ENCODE measurements at places on chromosomes 6 and 20. TPM values are rescaled to one million over a fixed set of nuclear protein-coding genes. Genes with fewer than 3 reads are reported as not detected.

ERVFRD-1 gene
- not detected for total RNA-seq

BLTP3A gene
- total RNA-seq: 8.8 TPM

ZNF334 gene
- total RNA-seq: 0.35 TPM

OTOR gene
- total RNA-seq: not detected

COX4I2 gene
- total RNA-seq: not detected

MRPS26 gene
- 46.5 TPM for total RNA-seq

PHACTR3 gene
- not detected for total RNA-seq

GRCh38 chr6:53861518-53861917, 66.7 kb downstream of the LRRC1 start:
- DNase-seq: no peak

DNA sequence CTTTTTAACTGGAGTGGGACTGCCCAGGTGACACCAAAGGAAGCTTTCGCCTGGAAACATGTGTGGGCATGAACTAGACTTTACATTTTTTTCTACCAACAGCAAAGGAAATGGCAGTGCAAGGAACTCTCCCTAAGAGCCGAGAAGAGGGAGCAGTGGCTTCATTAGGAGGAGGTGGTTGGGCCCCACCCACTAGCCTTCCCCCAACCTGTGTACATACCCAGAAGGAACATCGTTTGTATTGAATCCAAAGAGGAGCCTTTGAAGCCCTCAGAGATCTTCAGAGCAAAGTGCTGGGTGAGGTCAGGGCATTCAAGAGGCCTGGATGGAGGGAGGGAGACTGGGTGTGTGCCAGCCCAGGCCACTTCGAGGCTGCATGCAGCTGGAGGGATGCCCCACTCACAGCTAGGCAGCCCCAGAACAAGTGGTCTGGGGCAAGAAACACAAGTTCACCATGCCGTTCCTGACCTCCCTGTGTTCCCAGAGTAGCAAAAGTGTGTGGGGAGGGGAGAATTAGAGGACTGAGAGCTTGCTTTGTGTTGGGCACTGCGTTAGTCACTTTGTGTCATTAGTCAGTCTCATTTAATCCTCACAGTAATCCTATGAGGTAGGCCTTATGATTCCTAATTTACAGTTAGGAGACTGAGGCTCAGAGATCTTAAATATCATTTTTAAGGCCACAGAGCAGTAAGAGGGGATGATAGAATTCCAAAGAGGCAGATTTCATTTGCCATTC, 191.6 kb upstream of the SUPT3H start:
- no peak for DNase-seq

DNA sequence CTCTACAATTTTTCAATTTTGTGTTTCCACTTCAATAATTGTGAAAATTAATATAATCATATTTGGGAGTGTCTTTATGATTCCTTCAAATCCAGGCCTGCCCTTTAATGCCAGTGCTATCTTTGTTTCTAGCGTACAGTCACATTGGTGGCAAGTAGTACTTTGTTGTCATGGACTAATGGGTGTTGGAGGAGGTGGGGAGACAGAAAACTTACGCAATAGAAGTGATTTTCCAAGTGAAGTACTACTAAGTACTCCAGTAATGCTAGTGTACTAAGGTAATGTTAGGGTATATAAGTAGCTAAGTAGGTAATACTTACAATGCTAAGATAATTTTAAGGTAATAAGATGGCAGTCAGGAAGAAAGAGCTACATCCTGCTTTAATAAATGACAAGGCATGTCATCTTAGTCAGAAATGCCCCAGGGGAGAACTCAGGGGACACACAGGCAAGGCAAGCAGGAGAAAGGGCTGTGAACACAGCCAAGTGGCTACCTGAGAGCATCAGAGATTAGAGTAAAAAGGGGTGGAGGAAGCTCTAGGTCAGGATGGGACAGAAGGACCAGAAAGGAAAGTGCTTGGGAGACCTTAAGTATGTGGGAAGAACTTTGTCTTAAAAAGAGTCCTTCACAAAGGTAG, 217.2 kb upstream of the PRDM1 start:
- DNase-seq: no peak

DNA sequence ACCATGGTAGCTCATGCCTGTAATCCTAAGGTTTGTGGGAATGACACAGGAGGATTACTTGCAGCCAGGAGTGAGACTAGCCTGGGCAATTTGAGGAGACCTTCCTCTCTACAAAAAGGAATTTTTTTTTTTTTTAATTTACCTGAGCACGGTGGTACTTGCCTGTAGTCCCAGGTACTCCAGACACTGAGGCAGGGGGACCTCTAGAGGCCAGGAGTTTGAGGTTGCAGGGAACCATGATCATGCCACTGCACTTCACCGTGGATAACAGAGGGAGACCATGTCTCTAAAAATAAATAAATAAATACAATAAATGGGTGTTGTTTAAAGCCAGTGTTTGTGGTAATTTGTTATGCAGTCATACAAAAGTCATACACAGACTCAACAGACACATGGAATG, 2.4 kb upstream of the HLA-F start:
- no peak for DNase-seq

DNA sequence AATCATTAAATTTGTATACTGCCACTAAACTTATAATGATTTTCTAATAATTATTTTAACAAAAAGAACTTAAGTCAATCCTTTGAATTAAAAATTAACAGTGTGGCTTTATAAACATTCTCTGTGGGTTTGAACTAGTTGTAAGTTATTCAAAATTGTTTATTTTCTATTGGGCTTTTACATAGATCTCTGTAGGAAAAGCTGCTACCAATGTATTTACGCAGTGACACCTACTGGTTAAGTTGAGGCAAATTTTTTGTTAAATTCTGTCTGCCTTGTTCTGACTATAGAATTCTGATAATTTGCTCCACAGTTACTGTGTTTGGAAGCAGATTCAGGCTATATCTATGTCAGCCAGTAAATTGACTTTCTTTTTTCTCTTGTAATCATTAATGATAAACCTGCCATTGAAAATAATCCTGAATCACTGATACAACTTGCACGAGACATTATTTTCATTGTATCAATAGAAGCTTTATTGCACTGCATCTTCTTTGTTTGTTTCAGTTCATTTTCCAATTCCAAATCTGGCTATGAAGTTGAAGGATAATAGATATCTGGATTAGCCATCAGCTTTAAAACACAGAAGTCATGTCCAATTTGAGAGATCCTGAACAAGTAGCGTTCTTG, 66.0 kb upstream of the UTRN start:
- no peak for DNase-seq

GRCh38 chr6:95228636-95229035, 348.7 kb upstream of the MANEA start:
- DNase-seq: peak; percentile 14

DNA sequence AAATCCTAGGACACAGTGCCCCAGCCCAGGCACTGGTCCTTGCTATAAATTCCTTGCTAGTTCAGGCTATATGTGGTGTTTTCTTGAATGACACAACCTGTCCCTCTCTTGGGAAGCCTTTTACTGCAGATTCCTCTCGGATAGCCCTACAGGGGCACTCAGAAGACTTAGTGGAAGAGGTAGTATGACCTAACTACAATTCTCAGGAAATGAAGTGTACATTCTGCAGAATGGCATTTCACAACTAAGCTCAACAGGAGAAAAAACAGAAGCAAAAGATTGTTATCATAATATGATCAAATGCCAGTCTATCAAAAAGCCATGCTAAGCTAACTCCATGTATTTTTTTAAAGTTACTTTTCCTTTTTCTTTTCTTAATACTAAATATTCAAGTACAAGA, 66.3 kb upstream of the FBXL4 start:
- no peak for DNase-seq

DNA sequence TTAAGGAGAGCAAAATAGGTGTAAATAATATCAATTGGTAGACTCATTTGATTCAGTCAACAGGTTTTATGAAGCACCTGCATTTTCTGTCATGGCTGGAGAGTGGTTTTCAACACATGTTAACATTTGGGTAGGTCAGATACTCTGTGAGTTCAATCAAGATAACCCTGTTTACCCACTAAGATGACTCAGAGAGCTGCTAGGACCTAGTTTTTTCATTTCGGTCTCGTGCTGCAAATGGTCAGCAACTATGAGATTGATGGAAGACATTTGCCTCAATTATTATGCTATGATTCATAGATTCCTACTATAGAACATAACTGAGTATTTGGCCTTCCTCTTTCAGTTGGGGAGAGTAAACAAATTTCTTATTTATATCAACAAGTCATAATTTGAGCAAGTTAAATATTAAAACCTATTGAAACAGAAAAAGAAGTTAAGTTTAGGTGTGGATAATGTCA, 391.4 kb upstream of the CITED2 start:
- no peak for DNase-seq

- no peak for DNase-seq
These were observed 90.5 kb downstream of the NDUFAF5 start for GRCh38 chr20:13875265-13875811.

GRCh38 chr20:35134880-35135279, 12.3 kb downstream of the EDEM2 start:
- no peak for DNase-seq

DNA sequence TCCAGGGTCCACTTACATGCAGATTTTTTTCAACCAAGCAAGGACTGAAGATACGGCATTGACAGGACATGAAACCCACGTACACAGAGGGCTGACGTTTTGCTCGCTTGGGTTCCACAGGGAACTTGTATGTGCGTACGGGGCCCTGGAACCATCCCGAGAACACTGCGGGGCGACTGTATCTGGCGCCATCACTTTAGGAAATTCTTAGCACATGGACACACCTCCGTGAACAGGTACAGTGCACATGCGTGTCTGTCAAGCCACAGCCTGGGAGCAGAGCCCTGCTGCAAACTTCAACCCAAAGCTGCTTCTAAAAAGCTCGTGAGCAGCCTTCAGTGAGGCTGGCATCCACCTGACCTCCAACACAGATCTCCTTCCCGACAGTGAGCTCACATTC, 37.3 kb downstream of the TAF4 start:
- no peak for DNase-seq

DNA sequence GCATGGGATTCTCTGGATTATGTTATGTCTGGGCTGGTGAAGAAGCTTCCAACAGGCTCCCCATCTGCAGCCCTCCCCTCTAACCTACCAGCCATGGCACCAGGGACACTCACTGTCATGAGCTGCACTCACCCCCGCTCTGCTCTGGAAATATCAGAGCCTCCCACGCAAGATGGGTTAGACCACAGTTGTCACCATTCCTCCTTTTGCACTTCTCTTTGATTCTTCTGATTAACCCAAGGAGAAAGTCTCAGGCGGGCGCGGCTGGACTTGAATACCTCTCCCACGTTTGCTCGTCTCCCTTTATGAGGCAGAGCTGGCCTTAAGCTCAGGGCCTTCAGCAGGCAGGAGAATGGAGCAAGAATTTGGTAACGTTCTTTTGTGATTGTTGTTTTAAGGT, 128.1 kb downstream of the CEBPB start:
- DNase-seq: no peak

DNA sequence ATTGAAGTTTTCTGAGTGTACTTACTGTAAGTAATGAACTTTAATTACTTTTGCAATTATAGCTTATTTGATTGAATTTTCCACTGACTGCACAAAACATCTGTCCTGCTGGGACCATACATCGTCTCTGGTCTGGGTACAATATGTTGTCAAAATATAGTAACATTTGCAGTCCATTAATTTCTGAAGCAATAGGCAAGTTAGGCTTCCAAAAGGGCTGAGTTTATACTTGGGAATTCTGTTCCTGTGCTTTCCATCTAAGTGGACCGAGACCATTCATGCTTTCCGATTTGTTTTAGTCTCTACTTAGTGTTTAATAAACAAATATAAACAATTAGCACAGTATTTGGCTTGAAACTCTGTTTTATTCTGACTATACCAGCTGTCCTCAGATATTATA, 139.3 kb downstream of the RFPL4B start:
- no peak for DNase-seq

- peak; percentile 89 for DNase-seq
These were observed 219.8 kb downstream of the LAMA2 start for GRCh38 chr6:129102741-129103140.

- no peak for DNase-seq
These were observed 121.7 kb upstream of the VGLL2 start for GRCh38 chr6:117143647-117144046.

GRCh38 chr20:11267131-11267761, 593.4 kb upstream of the JAG1 start:
- peak; percentile 57 for DNase-seq

- DNase-seq: peak; percentile 70
These were observed 6.1 kb downstream of the MDFI start for GRCh38 chr6:41644297-41644879.

DNA sequence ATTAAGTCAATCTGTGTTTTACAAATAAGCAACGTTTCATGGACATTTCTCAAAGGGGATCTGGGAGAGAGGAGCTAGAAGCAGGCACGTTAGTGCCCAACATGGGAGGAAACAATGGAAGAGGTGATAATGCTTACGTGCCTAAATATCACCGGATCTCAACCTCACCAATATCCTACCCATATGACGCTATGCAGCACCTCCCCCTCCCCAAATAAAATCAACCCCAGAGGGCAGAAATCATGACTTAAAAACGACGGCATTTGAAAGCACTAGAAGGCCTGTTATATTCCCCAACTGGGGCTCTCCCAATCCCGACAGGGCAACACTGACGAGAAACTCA, 425 bp downstream of the HBS1L start:
- DNase-seq: no peak

DNA sequence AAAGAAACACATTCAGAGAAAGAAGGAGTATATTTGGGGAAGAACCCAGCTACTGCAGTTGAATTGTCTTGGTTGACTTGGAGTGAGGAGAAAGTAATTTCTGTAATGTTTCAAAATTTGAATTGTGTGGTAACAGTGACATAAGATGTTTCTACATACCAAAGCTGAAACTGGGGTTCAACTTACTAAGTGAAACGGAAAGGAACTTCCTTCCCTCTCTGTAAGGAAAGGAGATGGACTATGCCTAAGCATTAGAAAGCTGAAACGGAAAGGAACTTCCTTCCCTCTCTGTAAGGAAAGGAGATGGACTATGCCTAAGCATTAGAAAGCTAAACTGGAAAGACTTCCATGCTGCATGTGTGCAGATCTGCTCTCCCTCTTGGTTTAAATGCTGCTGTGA, 46.0 kb downstream of the HUS1B start:
- no peak for DNase-seq

- DNase-seq: peak; percentile 79
These were observed 134.8 kb upstream of the INSM1 start for GRCh38 chr20:20233041-20233514.
